Psoas muscle (tissue), 8 donors: ENCODE measurements at places on chromosomes 3 and 15. TPM values are rescaled to one million over a fixed set of nuclear protein-coding genes. Genes with fewer than 3 reads are reported as not detected.

DNA sequence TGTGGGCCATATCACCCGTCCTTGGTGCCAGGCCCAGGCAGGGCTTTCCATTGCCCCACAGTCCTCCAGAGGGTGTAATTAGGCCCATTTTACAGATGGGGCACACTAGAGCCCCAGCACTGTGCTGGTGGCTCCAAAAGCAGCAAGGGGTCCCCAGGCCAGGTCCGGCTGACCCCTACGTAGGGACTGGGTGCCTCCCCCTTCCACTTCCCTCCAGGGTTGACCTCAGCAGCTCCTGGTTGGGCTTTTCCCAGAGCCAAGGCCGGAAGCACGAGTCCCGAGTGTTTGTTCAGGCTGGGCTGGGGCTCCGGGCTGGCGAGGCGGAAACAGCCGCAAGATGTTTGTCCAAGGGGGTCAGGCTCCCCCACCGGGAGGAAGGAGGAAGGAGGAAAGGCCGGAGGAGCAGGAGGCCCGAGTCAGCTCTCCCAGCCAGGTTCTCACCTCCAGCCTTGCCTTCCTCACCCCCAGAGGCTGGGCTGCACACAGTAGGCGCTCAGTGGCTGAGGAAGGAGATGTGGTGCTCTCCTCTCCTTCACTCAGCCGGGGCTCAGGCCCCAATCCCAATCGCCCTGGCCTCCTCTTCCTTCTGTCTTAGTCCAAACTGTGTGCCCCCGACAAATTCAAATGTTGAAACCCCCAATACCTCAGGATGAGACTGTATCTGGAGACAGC lies 17.1 kb upstream of the PLXND1 start:
- DNase-seq, result peak; percentile 85

- DNase-seq, result peak; percentile 70
Observed at GRCh38 chr3:189813647-189814240, 182.6 kb downstream of the TP63 start.

- no peak for DNase-seq
Observed at GRCh38 chr3:197311591-197311990, 13.2 kb upstream of the DLG1 start.

TLR9 gene
- 0.41 TPM for total RNA-seq

DNA sequence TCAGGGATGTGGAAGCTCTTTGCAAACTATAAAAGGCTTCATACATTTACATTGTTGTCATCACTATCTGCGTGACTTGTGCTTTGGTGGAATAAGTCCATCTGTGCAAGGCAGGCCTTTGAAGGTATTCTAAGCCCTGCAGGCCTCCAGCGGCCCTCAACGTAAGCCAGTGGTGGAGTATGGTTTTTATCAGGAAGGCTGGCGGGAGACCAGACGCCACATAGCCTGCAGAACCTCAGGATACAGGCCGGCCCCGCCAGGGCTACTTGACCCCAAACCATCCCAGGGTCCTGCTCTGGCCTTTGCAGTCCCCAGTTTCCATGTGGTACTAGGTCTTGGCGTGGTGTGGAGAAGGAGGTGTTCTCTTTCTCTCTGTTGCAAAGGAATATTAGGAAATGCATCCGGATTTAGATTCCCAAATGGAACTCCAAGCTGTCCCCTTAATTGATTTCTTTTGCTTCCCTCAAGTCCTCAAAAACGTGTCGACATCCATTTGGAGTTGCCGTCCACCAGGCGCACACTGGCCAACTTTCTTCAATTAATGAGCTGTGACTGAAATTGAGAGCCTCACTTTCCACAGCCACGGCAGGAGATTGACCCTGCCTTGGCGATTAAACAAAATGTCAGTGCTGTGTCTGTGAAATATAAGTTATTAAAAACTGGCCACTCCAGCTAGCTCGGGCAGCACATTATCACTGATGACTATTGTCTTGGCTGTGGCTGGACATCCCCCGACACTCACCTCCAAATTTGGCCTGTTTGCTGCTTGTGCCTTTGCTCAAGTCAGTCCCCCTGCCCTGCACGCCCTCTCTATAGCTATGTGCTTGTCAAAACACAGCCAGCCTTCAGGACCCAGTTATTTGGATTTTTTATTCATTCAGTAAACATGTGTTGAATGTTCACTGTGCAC lies 239.8 kb upstream of the TLE3 start:
- no peak for DNase-seq

GRCh38 chr3:45211466-45212094 lies 14.5 kb downstream of the TMEM158 start:
- DNase-seq, result no peak

DNA sequence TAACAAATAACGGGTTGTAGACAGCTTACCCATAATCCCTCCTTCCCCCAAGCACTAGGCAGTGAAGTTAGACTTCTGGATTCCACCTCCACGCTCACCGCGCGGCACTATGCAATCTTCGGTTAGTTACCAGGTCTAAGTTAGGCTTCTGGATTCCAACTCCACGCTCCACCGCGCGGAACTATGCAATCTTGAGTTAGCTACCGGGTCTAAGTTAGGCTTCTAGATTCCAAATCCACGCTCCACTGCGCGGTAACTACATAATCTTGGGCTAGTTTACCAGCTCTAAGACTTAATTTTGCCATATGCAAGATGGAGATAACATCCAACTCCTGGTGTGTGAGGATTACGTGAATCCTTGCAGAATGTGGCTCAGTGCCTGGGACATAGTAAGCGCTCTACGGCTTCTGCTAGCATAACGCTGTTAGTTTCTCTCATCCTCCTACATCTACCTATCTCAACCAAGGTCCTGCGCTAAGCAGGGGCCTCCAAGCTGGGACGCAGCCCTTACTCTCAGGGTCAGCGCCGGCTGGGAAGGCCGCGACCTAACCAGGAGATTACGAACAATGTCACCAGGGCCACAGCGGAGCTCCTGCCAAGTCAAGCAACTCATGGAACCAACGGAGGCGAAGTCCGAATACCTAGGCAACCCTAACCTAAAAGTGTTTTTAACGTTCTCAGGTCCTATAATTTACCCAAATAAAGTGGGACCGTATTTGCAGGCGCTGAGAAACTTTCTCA lies 497 bp upstream of the RPLP1 start:
- DNase-seq, result peak; percentile 57

TIMP4 gene
- total RNA-seq, result 24.1 TPM

DNA sequence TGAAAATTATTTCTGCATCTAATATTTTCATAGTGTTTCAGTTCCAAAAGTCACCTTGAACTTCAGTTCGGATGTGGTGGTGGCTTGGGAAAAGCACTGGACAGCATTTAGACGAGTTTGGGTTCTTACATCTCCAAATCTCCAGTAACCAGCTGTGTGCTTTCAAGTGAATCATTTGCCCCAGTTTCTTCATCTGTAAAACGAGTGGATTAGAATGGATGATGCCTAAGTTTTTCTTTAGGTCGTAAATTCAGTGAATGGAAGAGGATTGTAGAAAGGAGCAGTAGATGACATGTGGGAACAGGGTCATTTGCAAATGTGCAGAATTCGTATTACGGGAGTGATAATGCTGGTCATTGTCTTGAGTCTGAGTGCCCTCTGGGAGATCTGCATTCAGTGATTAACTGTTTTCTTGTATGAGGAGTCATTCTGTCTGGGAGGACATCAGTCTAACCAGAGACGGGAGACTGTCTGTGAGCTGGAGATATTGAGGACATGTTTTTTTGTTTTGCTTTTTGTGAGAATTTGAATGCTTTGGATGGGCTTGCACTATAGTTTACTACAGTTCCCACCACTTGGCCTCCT lies 641.6 kb upstream of the TBL1XR1 start:
- DNase-seq, result no peak

DNA sequence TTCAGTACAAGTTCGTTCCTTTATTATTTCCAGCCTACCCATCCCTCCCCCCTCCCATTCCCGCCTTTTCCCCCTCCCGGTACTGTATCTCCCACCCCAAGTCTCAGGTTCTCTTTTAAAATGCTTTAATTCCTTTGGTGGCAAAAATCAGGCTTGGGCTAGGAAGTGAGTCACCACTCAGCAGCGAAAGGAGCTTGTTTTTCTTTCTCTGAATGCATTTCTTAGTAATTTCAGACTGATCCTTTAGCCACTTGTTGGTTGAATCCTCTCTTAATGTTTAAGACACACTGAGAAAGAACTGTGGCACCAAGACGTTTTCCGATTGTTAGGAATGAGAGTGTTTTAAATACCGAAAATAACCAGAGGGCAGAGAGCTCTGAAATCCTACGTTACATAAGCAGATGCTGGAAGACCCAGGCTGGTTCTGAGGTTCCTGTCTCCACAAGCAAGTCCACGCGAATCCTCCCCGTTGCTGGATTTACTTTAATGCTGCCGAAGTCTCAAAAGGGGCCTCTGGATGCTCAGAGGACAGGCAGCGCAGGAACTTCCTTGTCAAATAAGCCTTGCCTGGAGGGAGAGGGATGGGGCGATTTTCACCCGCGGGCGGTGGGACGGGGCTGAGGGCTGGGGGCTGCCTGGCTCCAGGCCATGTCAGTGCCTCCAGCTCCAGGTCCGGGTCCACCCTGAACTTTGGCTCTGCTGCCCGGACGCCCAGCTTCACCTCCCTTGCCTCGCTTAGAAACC lies 854 bp upstream of the COL8A1 start:
- no peak for DNase-seq

DNA sequence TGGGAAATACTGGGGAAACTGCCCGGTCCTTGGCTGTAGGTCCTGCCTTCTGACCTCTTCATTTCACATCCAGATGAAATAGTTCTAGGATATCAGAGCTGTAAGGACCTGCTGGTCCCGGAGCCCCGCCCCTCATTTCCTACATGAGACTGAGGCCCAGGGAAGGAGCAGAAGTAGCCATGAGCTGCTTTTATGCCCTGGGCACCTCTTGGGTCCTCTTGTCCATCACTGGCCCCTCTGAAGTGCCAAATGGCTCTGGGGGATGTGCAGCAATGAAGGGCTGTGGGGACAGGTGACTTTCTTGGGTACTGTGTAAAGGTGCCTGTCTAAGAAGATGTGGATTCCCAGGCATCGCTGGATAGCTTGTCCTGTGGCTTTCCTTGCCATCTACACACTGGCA lies 40.3 kb upstream of the ESYT3 start:
- DNase-seq, result no peak

GRCh38 chr3:111702996-111703985 lies 108.1 kb upstream of the ZBED2 start:
- no peak for DNase-seq

- DNase-seq, result no peak
Observed at GRCh38 chr3:51798411-51798963, 19.4 kb upstream of the IQCF6 start.

RYR3 gene
- 24.0 TPM for total RNA-seq

GRCh38 chr15:62352817-62353216 lies 187.7 kb upstream of the C2CD4B start:
- no peak for DNase-seq

SLC9C1 gene
- 0.22 TPM for total RNA-seq

GRCh38 chr3:56375654-56376053 lies 92.6 kb downstream of the ERC2 start:
- DNase-seq, result no peak

GOLGA8J gene
- not detected for total RNA-seq

- DNase-seq, result no peak
Observed at GRCh38 chr15:62464705-62465104, 299.6 kb upstream of the C2CD4B start.

AHSG gene
- total RNA-seq, result not detected

- no peak for DNase-seq
Observed at GRCh38 chr3:26437678-26438077, 184.9 kb upstream of the LRRC3B start.

DCBLD2 gene
- 12.9 TPM for total RNA-seq

- no peak for DNase-seq
Observed at GRCh38 chr3:136919799-136920580, 37.8 kb upstream of the IL20RB start.

DNA sequence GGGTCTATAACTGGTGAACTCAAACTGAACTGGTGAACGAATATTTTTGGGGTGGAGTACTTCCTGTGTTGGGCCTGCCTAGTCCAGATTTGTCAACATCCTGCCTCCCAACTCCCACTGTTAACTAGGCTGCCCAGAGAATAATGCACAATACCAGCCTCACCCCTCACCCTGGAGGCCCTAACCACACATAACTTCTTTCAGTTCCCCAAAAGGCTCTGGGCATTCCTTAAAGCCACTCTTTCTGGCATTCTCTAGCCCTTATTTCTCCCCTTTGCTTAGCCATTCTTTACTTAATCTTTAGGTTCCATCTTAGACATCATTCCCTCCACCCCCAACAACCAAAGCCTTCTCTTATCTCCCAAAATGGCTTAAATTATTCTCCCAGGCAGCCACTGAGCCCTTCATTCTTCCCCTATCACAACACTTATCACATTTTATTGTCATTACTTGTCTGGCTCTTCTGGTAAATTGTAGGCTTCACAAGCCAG lies 9.1 kb upstream of the SEC11A start:
- no peak for DNase-seq

- DNase-seq, result no peak
Observed at GRCh38 chr15:52392008-52392687, 96.5 kb upstream of the MYO5C start.

DNA sequence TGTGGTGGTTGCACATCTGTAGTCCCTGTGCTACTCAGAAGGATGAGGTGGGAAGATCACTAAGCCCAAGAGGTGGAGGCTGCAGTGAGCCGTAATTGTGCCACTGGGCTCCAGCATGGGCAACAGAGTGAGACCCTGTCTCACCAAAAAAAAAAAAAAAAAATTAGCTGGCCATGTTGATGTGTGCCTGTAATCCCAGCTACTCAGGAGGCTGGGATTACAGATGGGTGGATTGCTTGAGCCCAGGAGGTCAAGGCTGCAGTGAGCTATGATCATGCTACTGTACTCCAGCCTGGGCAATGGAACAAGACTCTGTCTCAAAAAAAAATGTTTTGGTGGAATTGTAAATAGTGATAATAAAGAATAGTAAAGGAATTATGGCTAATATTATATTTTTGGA lies 9.9 kb downstream of the ATRIP start:
- no peak for DNase-seq
